ENCODE measurements at places on chromosomes 12 and 14.

DNA sequence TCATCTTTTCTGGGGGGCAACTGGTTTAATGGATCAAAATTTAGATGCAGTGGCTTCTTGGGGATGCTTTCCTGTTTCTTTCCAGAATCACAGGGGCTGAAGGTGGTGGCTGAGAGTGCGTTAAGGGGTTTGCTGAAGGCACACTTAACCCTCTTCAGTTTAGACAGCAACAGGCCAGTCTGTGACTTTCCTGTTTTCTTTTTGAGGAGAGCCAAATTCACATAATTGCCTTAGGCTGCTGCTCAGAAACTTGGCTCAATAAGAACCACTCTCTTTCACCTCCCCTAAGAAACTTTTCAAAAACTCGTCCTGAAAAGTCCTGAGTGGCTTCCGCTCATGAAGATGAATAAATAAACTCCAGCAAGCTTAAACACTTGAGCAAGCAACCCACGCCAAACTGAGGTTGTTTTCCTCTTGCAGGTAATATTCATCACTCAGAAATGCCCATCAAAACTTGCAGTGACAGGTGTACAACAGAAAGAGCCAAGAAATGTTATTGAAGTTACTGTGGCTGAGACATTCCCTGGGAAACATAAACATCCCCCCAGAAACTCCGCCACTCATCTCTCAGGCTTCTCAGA is 510.4 kb downstream of the TMEM132D start:
- DNase-seq = no peak

GRCh38 chr12:128571906-128572810 is 251.6 kb downstream of the SLC15A4 start:
- DNase-seq = no peak

- DNase-seq = peak; percentile 76
Measured at GRCh38 chr12:60494244-60494643, 898.4 kb downstream of the SLC16A7 start.

- no peak for DNase-seq
Measured at GRCh38 chr12:114752217-114752616, 68.2 kb upstream of the TBX3 start.

DNA sequence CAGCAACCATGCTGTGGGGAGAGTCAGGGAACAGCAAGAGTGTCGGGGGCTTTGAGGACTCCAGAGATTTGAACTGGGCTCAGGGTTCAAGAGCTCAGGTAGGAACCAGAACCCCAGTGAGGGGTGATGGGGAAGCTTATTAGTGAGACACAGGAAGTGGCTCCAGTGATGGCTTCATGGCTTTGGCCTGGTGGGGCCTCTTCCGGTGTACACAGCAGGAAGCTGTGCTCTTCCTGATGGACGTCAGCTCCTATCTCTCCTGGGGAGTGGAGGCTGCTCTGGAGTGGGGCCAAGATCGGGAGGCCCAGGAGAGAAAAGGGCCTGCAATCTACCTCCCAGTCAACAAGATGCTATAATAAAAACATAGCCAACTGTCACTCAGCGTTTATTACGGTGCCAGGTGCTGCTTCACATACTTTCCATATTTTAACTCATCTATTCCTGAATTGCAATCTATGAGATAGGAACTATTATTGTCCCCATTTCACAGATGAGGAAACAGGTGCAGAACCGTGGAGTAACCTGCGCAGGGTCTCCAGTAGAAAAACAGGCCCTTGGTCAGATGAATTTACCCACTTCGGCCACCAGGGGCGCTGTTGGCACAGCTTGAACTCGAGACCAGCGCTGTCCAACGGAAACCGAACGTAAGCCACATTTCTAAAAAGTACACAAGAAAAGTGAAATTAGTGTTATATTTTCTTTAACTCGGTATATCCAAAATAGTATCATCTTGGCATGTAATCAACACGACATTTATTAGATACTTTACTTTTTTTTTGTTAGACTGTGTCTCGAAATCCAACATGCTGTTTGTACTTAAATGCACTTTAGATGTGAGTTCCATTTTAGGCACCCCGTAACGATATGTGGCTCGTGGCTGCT is 63.6 kb upstream of the DLK1 start:
- DNase-seq = peak; percentile 70

DNA sequence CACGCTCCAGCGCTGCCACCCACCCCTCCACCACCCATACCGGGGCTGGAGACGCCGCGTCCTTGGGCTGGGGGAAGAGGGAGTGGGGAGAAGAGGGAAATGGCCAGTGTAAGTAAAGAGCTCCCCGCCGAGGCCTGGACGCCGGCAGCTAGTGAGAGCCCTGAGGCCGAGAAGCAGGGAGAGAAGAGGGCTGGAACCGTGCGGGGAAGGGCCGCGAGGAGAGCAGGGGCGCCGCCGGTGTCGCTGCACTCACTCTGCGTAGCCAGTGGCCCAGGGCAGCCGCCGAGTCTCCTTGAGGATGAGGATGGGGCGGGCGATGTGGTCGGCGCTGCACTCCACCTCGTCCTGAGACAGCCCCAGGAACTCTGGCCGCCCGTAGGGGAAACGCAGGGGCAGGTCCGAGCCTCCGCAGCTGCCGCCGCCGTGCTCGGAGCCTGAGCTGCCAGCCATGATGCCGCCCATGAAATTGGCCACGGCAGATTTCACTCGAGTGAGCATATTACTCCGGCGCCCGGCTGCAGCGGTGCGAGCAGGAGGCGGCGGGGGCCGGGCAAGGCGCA is 631 bp downstream of the PPM1H start:
- peak; percentile 83 for DNase-seq

DNA sequence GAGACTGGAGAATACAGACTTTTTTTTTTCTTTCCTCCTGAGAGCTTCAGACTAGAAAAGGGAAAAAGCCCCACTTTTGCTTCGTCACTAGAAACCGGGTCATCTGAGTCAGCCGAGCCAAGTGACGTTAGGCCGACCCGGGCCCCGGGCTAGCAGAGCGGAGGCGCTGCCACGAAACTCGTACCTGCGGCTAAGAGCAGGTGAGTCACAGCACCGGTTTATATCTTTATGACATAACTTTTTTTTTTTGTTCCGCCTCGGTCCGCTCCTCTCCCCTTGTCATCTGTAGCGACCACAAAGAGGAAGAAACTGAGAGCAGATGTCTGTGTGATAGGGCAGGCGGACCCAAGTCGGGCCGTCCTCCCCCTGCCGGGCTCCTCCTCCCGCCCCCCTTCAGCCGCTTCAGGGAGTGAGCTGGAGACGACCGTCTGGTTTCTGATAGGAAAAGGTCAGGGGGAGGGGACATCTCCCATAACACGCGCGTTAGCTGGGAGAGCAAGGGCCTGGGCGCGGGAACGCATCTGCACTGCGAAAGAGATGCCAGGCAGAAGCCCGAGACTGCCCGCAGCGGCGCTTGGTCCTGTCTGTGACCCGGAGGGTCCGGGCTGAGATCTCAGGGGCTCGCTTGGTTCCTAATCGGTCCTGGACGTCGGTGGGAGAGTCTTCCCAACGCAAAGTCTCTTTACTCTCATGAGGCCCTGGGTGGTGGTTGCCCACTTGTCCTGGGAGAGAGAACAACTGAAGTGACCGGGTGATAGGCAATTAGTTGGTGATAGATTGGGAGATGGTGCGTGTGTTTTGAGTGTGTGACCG is 586 bp downstream of the TTC6 start:
- peak; percentile 97 for DNase-seq

GRCh38 chr12:95173392-95174251 is 43.6 kb downstream of the FGD6 start:
- DNase-seq = no peak

DNA sequence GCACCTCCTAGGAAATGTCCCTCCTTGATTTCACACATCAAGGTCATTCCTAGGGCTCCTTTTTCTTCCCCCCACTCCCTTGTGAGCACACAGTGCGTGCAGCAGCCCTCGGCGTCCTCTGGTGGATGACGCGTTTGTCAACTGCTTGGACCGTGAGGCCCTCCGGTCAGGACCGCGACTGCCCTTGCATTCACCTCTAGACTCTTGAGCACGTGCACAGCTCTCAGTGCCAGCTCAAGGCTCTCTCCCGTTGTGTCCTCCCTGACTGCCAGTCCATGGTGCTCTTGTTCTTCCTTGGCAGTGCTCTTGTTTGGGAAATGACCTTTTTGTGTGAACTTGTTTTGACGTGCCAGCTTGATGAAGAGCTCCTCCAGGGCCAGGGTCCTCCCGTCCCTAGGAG is 67.9 kb downstream of the TSPAN9 start:
- DNase-seq = no peak

- peak; percentile 30 for DNase-seq
Measured at GRCh38 chr12:6241495-6241894, 41.3 kb downstream of the CD9 start.

DNA sequence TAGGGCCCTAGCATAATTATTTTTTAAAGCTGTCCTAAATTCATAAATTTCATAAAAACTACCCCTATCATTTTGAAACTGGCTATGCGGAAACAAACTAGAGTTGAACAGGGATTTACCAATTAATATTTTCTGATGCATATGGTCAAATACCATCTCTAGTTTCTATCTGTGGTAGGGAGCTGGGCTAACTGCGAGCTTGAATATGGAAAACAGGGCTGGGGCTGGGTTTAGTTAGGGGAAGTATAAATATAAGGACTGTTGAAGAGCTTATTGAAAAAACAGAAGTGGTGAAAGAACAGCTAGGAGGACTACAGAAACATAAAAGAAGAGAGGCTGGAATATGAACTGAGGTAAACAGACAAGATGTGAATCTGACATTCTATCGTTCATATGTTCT is 91.8 kb downstream of the SLC38A1 start:
- no peak for DNase-seq

- peak; percentile 70 for DNase-seq
Measured at GRCh38 chr12:91009319-91009950, 4.7 kb upstream of the EPYC start.

DNA sequence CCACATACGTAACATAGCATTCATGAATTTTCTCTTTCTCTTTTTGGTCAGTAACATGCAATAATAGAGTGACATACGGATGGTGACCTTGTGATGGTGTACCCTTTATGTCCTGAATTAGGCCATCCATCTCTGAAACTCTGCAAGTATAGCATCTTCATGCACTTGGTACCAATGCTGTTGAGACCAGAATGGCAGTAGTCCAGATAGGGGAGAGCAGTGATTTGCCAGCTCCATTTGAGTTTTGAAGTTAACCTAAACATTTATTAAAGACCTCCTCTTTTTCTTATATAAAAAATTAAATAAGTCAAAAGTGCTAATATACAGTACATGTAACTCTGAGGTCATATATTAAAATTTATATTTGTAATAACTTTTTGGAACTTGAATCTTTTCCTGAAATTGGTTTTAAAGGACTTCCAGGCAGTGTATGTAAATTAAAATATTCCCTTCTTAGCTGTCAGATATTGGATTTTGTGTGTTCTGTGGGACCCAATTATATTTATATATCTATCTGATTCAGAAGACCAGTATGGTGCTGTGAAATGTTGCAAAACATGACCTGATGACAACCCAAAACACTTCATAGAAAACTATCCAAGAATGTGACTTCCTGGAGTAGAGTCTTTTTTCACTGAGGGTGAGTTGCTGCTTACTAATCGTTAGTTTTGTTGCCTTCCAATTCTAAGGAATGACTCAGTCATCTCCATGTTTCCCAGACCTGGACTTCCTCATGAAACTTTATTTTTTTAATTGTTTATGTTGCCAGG is 3.5 kb downstream of the ELK3 start:
- DNase-seq = no peak

- no peak for DNase-seq
Measured at GRCh38 chr14:42185718-42186117, 579.0 kb downstream of the LRFN5 start.

DNA sequence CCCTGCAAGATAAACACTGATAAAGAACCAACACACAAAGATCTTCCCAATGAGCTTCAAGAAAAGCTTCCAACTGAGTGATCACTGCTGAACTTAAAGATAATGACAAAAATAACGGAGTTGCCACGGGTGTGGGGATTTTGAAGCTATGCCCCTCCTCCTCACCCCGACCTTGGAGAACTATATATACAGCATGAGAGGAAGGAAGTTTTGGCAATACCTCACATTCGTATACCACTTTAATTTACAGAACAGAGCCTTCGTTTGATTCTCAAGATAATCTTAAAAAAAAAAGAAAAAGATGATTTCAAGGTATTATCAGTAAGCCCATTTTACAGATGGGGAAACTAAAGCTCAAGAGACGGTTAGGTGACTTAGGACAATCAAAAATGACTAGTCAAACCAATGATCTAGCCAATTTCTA is 715 bp downstream of the NEK9 start:
- no peak for DNase-seq

- DNase-seq = no peak
Measured at GRCh38 chr12:78171061-78171460, 340.4 kb downstream of the NAV3 start.

- DNase-seq = no peak
Measured at GRCh38 chr14:41873686-41874317, 267.1 kb downstream of the LRFN5 start.

DNA sequence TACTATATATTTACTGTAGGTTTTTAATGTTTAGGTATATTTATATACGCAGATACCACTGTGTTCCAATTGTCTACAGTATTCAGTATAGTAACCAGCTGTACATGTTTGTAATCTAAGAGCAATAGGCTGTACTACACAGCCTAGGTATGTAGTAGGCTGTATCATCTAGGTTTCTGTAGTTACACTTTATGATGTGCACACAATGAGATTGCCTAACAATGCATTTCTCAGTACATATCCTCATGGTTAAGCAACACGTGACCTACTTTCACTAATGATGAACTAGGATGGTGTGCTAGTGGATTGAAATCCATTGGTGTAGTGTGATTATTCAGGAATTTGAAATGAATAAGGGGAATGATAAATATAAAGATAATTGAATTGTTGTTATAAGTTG is 77.7 kb downstream of the ETNK1 start:
- no peak for DNase-seq

GRCh38 chr12:124568431-124569374 is 1.3 kb upstream of the NCOR2 start:
- peak; percentile 68 for DNase-seq

Measured in NCI-H1417 (cell line).